GM04503 (cell line): ENCODE measurements at places on chromosomes 6 and 20.

DNA sequence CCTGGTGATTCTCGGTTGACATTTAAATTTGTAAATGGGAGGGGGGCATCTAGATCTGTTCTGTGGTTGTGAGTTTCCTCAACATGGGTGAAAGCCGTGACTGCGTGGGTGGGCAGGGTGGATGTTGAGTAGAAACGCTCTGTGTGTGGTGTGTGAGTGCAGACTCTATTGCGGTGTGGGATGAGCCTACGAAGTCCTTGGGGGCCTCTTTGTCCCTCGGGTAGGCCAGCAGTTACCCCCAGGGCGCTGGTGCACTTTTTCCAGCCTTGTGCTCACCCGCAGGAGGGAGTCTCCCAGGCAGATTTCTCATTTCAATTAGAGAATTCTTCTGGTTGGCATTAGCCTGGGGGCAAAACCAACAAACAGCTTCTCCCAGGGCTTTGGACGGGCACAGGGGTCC is 10.6 kb downstream of the TOX2 start:
- DNase-seq = no peak

DNA sequence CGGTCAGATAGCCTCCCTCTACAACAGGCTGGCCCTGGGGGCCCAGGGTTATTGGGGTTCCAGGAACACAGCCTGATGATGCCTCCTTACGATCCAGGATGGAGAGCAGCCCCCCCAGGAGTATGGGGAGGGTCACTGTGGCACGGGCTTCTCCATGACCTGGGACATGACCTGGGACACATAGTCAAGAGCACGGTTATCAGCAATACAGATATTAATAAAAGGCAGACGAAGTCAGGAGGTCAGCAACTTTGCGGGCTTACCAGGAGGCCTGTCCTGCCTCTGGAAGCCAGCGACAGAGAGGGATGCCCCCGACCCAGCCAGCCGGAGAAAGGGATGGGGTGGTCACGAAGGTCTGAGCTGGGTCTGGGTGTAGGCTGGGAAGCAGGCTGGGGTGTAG is 795 bp downstream of the MMP24OS start:
- no peak for DNase-seq

DNA sequence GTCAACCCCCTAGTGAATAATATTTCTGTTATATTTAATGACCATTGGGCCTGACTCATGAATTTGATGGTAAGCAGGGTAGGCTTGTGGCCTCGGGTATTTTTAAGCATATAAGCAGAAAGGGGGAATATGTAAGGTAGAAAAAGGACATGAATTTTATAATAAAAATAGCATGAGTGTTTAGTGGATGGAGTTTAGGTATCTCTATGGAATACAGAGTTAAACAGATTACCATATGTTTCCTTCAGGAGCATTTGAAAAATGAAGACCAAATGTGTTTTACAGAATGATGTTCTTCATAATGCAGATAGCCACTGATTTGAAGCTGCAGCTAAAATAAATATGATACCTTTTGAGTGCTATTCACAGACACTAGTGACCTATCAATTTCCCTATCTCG is 191.7 kb upstream of the TSHZ2 start:
- DNase-seq = no peak

DNA sequence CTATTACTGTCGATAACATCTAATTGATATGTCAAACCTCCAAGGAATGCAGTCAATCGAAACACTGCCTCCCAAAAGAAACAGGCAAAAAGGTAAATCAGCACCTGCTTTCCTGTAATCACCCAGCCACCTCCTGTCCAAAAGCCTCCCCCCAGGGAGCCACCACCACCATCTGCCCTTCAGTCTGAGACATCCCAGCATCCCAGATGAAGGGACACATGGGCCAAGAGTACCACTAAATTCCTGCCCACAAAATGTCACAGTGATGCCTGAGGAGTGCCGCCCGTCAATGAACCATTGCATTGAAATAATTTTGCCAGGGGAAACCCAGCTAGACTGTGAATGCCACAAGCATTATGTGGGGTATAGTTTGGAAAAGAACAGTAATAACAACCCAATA is 401.7 kb downstream of the ZFAND3 start:
- no peak for DNase-seq

GRCh38 chr6:77650098-77650663 is 2.7 kb upstream of the MEI4 start:
- DNase-seq = no peak

- no peak for DNase-seq
These were observed 25.2 kb upstream of the RNF24 start for GRCh38 chr20:4040283-4041179.

- peak; percentile 42 for DNase-seq
These were observed 214.3 kb upstream of the PLCB4 start for GRCh38 chr20:8854571-8854970.

DNA sequence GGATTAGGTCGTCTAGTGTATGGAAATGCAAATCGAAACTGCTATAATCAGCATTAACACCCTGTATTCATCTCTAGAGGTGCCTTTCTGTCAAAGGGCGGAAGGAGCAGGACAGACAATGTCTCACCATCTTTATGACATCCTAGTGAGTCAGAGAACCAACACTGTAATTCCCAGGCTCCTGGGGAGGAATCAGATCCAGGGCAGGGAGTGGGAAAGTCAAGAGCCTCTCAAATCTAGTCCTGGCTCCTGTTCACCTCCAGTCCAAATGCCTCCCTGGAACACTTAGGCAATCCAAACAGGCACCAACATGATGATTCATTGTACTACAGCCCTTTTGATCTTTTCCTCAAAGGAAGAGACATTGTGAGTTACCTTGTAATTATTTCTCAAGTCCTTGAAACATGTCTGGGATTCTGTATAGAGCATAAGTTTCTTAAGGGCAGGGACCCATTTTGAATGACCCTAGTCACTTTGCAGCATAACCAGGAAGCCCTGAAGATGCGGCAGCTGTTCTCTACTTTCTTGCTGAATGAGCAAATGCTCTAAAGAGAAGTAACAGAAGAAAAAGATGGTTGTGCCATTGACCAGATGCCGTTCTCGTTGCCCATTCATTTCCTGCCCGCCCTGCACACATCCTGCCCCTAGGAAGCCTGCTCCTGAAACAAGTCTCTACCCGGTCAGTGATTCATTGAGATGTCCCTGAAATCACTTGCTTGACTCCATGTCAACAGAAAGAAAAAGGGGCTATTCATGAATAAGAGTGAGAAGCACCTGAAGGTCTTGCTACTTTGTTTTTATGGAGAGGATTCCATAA is 112.8 kb upstream of the JARID2 start:
- DNase-seq = peak; percentile 53

DNA sequence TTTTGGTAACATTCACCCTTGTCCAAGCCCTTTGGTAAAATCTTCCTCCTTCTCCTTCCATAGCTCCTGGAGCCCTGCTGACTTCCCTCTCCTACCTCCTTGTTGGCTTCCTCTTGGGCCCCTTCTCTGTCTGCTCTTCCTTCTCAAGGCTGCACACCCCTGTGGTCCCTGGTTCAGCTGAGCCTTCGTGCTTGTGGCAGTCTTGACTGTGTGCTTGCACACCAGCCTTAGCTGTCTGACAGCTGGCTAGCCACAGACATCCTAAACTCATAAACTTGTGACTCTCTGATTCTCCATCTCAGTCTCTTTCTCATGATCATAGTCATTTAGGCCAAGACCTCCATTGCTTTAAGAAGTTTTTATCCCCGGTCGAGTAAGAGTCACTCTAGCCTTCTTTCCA is 37.1 kb downstream of the DHX35 start:
- DNase-seq = no peak

GRCh38 chr20:53237461-53237860 is 265.3 kb downstream of the TSHZ2 start:
- DNase-seq = no peak

- no peak for DNase-seq
These were observed 160.5 kb upstream of the MMS22L start for GRCh38 chr6:97443408-97444080.

DNA sequence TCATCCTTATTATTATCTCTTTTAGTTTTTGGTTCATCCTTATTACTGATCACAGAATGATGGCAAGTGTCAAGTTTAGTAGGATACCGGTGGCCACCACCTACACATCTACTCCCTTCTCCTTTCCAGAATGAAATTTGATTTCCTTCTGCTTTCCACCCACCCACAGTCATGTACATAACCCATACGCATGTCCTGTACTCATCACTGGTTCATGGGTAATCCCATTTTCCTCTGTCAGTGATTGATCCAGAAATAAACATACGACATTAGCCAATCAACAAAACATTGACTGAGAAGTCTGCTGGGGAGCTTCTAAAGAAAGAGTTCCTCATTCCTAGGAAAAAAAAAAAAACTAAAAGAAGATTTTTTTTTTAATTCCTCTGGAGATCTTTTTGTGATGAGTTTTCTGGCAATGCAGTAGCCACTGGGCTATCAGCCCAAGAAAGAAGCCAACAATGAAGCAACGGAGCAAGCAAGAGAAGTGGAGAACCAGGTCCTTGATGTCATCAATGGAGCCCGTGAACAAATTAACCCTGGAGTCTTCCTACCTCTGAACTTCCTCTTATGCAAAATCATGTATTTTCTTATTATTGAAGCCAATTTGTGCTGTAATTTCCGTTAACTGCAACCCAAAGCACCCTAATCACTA is 127.8 kb downstream of the TASP1 start:
- peak; percentile 65 for DNase-seq

- no peak for DNase-seq
These were observed 176.8 kb downstream of the CD83 start for GRCh38 chr6:14294270-14294951.

GRCh38 chr6:47672816-47673215 is 25.6 kb upstream of the ADGRF4 start:
- DNase-seq = no peak

- DNase-seq = no peak
These were observed 562 bp downstream of the MOCS1 start for GRCh38 chr6:39933669-39934130.

GRCh38 chr6:109793021-109793420 is 101.9 kb downstream of the FIG4 start:
- no peak for DNase-seq

DNA sequence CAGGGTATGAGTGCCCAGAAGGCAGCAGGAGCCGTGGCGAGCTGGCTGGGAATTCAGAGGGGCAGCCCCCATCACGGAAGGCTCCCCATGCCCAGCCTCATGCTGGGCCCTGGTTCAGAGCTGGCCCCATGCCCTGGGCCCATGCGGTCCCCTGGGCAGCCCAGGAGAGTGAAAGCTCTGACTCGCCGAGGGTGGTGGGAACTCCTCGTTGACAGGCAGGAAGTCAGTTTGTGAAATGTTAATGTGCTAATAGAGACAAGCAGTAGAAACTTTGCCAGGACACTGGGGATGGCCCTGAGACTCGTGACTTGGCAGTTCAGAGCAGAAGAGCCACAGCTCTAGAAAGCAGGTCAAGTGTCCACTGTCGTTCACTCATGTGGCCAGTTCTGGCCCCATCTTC is 353.0 kb downstream of the TAF4 start:
- DNase-seq = no peak

DNA sequence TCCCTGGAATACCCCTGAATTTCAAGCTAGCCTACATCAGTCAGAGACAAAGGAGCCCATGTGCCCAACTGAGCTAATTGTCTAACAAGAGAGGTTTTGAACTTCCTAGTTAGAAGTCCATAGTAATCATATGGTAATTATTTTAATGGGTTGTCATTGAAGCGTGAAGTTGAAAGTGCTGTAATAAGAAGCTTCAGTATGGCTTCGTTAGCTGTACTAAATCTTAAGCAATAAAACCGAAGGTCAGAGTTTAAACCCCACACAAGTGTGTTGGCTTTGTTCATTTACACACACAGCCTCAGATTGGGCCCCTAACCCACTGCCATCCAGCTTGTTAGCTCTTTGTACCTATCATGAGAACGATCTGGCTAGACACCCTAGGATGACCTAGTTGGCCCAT is 195.6 kb upstream of the RIN2 start:
- DNase-seq = no peak

GRCh38 chr6:71496018-71496721 is 207.6 kb downstream of the OGFRL1 start:
- no peak for DNase-seq

- DNase-seq = peak; percentile 47
These were observed 272.1 kb upstream of the EYS start for GRCh38 chr6:65979120-65979519.

- no peak for DNase-seq
These were observed 325.6 kb downstream of the BTBD3 start for GRCh38 chr20:12243327-12243726.

GRCh38 chr6:75855052-75855451 is 106.0 kb downstream of the MYO6 start:
- DNase-seq = no peak

- DNase-seq = no peak
These were observed 38.0 kb upstream of the APCDD1L start for GRCh38 chr20:58553166-58553696.

- no peak for DNase-seq
These were observed 13.8 kb downstream of the NQO2 start for GRCh38 chr6:3013486-3013885.

DNA sequence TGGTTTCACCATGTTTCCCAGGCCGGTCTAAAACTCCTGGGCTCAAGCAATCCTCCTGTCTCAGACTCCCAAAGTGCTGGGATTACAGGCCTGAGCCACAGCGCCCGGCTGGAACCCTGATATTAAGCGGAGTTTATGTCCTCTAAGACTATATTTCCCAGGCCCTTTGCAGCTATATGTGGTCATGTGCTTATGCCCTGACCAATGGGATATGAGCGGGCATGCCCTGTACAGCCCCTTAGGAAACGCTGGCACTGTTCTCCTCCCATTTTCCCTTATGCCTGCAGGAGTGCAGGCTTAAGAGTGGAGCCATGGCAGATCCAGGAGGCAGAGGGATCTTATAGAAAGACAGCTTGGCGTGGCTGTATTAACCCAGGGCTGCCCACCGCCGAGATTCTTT is 29.9 kb downstream of the RSPO4 start:
- no peak for DNase-seq

- DNase-seq = no peak
These were observed 2.0 kb upstream of the FOXC1 start for GRCh38 chr6:1607516-1608221.

GRCh38 chr6:14197118-14197517 is 79.5 kb downstream of the CD83 start:
- DNase-seq = no peak

DNA sequence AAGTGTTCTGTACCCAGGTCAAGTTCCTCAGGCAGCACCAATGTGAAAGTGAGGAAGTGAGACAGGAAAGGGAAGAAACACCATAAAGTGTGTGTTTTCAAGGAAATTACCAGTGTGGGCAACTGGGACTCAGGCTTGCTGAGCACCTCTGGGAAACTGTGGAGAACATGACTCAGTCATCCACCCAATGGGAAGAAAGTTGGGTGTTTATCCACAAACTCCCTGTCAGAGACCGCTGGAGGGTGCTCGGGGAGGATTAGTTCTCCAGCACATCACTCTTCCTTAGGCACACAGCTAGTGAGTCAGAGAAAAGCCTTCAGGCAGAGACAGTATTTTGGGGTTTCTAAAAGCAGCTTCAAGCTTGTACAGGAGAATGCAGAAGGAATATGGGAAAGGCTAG is 93.6 kb downstream of the PCSK2 start:
- no peak for DNase-seq
